Activated CD4-positive, alpha-beta T cell treated with anti-CD3 and anti-CD28 coated beads, Interleukin-2, amount 50 U/mL, for 48 hours (primary cell): ENCODE measurements at places on chromosomes 6 and 20.

DNA sequence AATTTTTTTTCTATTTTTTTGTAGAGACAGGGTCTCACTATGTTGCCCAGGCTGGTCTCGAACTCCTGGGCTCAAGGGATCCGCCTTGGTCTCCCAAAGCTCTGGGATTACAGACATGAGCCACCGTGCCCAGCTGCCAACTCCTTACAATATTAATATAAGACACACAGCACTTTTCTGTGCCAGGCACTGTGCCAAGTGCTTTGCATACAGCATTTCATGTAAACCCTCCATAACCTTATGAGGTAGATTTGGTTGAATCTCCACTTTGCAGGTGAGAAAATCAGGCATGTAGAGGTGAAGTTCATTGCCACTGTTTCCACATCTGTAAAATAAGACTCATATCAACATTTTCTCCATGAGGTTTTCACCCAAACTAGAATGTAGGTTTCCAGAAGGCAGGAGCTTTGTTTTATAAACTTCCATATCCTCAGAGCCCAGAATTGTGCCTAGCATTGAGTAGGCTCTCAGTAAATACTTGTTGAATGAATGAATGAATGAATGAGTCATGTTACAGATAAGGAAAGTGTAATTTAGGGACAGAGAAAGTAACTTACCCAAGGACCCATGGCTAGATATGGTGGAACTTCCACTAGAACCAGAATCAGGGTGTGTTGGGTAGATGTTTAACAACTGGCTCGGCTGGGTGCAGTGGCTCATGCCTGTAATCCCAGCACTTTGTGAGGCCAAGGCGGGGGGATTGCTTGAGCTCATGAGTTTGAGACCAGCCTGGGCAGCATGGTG, 3.0 kb upstream of the CTNNBL1 start:
- DNase-seq = no peak

DNA sequence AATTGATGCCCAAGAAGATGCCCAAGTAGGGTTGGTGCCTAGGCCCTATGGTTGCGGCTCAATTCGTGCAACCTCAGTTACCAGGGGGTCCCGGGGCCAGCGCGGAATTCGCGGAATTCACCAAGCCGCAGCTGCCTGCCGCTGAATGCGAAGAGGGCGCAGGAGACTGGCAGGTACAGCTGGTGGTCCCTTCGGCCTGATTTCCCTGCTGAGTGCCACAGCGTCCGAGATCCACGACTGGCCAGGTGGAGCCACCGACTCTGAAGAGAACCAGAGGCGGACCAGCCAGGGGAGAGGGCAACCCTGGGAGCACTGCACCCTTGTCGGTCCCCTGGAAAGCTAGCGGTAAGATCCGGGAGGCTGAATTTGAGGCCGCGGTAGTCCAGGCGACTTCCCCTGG, 6.8 kb upstream of the TFAP2D start:
- no peak for DNase-seq

DNA sequence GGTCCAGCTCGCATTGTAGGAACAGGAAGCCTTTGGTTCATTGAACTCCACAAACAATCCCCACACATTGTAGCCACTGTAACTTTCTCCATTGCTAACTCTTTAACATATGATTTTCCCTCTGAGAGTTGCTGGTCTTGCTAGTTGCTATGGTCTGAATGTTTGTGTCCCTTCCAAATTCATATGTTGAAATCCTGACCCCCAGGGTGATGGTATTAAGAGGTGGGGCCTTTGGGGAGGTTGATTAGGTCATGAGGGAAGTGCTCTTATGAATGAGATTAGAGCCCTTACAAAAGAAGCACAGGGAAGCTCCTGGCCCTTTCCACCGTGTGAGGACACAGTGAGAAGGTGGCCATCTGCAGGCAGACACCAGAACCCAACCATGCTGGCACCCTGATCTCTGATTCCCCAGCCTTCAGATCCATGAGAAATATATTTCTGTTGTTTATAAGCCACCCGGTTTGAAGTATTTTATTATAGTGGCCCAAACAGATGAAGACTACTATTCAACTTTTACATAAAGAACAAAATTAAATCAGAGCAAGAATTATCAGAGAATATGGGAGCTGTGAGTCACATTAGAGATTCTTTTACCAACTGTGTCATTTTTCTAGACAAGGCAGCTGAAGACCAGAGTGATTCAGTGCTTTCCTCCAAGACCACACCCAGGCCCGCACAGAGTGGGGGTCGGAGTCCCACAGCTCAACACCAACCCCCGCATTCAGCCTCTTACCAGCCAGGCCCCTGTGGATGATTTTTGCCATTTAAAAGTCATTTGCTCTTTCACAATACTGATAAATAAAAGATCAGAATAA, 143.0 kb downstream of the SAMD5 start:
- DNase-seq = no peak

- DNase-seq = no peak
Observed at GRCh38 chr20:59404749-59405148, 104.3 kb downstream of the EDN3 start.

GRCh38 chr6:85077098-85077497, 312.7 kb upstream of the TBX18 start:
- DNase-seq = no peak

DNA sequence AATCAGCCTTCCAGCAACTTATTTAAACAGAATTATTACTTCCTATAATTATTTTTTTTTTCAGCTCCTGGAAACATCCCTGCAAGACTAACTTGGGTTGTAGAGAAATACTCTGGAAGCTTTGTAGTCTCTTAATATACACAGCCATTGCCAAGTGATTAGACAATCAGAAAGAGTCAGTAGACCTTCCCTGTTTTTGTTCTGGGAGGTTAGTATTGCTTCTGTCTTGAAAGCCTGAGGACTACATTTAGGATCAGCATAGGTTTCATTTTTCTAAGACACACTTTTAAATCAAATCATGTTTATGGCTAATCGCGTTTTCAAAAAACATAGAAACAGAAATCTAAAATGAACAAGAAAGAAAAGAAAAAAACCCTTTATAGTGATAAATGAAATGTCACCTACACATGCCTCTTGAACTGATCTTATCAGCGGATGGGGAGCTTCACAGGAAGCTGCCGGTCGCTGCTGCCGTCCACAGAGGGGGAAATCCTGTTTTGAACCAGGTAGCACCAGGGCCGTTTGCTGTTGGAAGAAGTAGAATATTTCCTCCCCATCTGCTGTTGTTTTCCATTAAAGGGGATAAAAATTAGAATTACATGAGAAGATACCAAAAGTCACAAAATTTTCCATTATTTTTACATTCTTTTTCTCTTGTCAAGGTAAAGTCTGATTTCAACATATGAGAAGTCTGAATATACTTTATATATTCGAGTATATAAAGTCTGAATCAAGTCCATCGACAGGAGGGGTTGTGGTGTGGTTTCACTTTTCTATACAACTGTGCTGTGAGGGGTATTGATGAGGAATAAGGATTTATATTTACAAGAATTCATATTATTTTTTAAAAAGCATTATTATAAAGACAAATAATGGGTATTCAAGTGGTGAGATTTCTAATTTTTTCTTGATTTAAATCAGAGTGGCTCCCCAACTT, 94.6 kb downstream of the ARMC2 start:
- DNase-seq = peak; percentile 39

DNA sequence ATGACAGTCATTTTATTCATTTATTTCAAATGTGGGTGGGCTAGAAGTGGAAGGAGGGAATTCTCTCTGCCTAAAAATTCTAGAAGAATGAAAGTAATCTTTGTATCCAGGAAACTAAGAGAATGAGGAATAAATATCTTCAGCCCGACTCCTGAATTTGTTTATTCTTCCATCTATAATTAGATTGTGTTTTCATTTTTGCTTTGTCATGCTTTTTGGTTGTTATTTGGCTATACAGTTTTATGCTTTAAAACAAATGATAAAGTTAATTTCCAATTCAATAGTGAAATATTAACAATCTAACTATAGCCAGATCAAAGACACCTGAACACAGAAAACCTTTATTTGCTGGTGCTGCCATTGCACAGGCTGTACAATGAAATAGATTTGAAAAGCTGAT, 521.3 kb downstream of the KIF16B start:
- DNase-seq = no peak

DNA sequence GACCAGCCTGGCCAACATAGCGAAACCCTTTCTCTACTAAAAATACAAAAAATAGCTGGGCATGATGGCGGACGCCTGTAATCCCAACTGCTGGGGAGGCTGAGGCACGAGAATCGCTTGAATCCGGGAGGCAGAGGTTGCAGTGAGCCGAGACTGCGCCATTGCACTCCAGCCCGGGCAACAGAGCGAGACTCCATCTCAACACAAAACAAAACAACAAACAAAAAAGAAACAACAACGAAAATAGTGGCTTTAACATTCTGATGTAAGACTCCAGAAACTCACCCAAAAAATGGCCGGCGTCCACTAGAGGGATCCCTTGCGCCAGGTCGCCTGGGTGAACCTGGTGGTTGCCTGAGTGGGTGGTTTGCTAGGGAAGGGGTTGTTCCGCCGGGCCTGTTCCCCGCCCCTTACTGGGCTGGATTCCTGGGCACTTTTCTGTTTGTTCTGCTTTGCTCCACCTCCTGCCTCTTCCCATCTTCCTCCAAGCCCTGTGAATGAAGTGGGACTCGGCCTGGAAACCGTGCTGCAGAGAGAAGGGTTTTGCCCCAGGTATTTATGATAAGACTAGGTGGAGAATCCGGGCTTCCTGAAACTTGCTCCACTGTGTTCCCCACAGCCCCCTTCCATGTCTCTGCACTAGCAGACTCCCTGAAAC, 1.5 kb downstream of the PABPC1L start:
- DNase-seq = peak; percentile 73
